ENCODE measurements at places on chromosomes 13 and 19. TPM values are rescaled to one million over a fixed set of nuclear protein-coding genes. Genes with fewer than 3 reads are reported as not detected.

Gene NCR1
- total RNA-seq, result not detected

Gene ACER1
- not detected for total RNA-seq

Gene DMAC2
- 113 TPM for total RNA-seq

Gene TNFSF13B
- 1.6 TPM for total RNA-seq

Gene SLC27A1
- 64.2 TPM for total RNA-seq

Gene PSPN
- 0.75 TPM for total RNA-seq

Gene CPB2
- not detected for total RNA-seq

Gene RFC3
- 4.7 TPM for total RNA-seq

Gene CRLF1
- 20.6 TPM for total RNA-seq

Gene CD37
- 4.0 TPM for total RNA-seq

Gene APC2
- total RNA-seq, result 0.22 TPM

Gene FUT6
- not detected for total RNA-seq

Gene GRWD1
- total RNA-seq, result 16.9 TPM

Gene GPR18
- not detected for total RNA-seq

Gene QPCTL
- 1.6 TPM for total RNA-seq

Gene FCAR
- 0.30 TPM for total RNA-seq

Gene KLK12
- not detected for total RNA-seq

Gene RPL13A
- total RNA-seq, result 1,304 TPM

Gene SSC5D
- 2.6 TPM for total RNA-seq

Gene ZNF358
- 92.1 TPM for total RNA-seq

Gene APOC4
- total RNA-seq, result not detected

Gene MAB21L1
- 0.40 TPM for total RNA-seq

Gene ANGPTL8
- total RNA-seq, result 0.40 TPM

Gene ZNF20
- total RNA-seq, result 0.97 TPM

All from Right ventricle myocardium superior (tissue), 1 donor.